CD4-positive, alpha-beta T cell treated with Interferon gamma for 1 hour (primary cell): ENCODE measurements at places on chromosomes 5 and 9.

DNA sequence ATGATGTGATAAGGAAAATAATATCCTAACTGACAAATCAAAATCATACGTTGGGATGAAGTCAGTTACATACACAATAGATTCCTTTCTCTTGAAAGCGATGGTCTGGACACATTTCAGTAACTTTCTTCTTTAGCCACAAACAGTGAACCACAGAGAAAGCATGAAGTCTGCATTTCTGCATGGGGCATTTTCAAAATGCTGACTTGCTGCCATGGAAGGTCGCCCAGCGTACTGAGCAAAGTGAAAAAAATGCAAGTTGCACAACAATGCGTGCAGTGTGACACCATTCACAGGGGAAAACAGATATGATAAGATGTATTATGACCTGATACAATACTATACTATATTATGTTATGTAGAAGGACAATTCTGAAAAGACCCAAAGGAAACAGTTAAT is 146.3 kb downstream of the SNX18 start:
- no peak for DNase-seq

DNA sequence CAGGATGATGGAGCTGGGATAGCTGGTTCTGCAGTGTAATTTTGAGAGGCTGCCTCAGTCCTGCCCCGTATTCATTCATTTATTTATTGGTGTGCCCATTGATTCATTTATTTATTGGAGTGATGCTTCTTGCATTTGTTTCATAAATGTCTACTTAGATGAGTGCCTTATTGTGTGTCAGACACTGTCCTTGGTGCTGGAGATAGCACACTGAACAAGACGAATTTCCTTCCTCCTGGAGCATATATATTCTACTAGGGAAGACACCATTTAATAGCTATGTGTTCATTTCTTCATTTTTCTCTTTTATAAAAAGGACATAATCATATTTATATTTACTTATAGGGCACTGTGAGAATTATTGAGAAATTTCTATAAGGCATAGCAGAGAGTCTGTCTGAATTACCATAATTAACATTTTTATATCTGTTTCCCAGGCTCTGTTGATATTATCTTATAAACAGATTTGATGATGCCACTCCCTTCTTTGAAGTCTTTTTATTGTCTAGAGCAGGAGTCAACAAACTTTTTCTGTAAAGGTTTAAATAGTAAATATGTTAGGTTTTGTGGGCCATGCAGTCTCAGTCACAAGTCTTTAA is 433.9 kb upstream of the ZNF608 start:
- no peak for DNase-seq

- no peak for DNase-seq
Measured at GRCh38 chr9:2427120-2427891, 194.3 kb upstream of the VLDLR start.

DNA sequence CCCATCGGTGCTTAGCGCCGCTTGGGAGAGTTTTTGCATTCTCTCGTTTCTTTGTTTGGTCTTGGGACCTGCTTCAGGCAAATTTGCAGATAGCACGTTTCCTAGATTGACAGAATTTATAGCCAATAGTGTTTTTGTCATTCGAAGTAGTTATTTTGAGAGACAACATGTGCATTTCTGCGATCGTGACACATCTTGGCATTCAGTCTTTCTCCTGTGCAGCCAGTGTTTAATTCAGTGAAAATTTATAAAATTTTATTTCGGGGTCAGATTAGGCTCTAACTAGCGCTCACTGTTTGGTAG is 830 bp downstream of the PRRC1 start:
- DNase-seq: no peak

DNA sequence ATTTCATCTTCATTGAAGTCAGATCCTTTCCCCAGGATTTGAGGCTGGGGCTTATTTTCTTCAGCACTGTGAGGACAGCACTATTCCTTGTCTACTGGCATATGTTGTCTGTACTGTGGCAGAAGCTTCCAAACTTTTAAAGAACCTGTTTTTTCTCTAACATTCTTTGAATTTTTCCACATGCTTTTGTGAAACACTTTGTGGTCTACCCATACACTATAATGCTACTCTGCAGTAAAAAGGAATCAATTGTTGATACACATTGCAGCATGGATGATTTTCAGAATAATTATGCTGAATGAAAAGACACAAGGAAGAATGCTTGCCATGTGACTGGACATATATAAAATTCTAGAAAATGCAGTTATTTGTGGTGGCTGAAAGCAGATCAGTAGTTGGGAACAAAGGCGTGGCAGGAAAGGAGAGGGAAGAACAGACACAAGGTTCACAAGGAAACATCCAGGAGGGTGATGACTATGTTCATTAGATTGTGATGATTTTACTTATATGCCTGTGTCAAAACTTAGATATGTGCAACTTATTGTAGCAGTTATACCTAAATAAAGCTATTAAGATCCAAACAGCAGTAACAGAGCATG is 96.8 kb downstream of the WNK2 start:
- no peak for DNase-seq

DNA sequence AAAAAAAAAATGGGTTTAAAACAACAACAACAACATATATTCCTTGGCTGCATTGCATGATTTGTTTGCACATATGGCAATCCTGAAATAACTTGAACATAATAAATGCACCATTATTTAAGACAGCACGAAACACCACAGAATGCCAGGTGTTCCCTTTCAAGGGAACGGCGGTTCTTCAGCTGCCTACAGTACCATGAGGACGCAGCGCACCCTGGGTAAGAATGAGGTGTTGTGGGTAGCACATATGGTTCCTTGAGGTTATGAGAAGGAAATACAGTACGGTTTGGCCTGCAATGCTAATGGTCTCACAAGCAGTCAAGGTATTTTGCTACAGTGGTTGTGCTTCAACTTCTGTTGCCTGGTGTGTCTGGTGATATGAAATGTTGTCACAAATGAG is 174.8 kb downstream of the SLC12A2 start:
- no peak for DNase-seq
